Inflammatory macrophage treated with lipopolysaccharide for 1 hour (primary cell): ENCODE measurements at places on chromosomes 2 and 18.

DNA sequence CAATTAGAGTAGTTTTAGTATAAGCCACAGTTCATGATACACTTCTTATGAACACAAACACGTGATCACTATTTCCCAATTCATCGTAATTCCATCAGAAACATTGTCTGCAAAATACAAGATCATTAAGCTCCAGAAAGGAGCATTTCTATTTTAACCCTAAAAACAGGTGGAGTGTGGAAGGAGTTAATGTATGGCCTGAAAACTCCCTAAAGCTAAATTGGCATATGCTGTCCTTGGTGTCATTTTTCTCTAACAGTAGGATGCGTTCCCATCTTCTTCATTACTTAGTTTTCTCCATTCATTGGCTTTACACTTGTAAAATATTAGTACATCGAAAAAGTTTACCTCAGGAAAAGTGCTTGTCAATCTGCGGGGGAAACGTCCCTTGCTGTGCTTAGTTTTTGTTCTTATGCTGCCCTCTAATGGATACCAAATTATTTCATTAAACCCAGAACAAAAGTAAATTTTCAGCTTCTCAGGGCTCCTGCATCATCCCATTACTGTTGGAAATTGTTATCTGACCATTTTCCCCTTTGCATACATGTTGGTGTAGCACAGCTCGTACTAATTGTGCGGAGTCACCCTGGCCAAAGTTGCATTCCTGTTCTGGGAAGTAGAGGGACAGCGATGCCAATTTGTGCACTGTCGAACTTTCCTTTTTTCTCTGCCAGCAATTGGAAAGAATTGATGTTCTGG, 153.4 kb downstream of the GPD2 start:
- DNase-seq, result no peak

DNA sequence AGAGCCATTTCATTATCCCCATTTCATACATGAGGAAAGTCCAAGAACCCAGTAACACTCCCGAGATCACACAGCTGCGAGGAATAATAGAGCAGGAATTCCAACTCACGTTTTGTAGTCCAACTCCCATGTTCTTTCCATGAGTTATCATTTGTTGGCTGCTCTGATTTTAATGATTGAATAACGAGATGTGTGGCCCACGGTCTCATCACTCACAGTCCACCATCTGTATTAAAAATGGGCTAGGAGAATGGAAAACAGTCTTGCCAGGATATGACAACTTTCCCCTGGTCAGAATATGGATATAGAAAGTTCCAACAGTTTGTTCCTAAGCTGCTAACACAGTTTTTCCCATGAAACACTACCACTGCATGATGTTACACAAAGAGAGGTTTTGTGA, 147.5 kb downstream of the METTL4 start:
- no peak for DNase-seq

GRCh38 chr18:9944805-9945204, 31.0 kb downstream of the VAPA start:
- no peak for DNase-seq

GRCh38 chr2:61910603-61911002, 5.1 kb downstream of the COMMD1 start:
- no peak for DNase-seq

- no peak for DNase-seq
Observed at GRCh38 chr18:36066001-36066400, 1.4 kb downstream of the RPRD1A start.

DNA sequence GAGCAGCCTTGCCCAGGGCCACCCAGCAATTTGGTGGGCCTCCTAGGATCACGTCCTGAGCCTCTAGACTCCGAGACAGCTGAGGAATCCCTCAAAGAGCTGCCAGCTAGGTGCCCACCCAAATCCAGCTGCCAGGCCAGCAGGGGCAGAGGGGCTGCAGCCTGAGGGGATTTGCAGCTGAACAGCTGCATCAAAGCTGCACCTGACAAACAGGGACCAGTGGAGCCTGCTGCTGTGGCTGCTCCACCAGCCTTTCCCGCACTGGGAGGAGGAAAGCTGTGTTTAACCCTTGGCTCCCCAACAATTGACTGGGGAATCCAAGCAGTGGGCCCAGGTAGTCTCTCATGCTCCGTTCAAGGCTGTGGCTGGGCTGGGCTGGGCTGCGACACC, 8.2 kb downstream of the ADRA2B start:
- no peak for DNase-seq

DNA sequence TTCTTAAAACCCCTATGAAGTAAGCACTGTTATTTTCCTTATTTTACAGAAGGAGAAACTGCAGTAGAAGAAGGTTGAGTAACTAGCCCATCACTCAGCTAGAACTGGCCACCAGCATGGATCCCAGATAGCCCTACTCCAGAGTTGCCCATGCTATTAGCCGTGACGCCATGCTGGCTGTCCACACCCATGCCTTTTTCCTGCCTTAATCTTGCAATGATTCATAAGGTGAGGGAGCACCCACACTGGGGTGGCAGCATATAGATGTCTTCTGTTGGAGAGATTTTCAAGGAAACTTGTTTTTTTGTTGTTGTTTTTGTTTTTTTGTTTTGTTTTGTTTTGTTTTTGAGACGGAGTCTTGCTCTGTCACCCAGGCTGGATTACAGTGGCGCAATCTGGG, 204.1 kb upstream of the HAAO start:
- DNase-seq, result no peak

- DNase-seq, result no peak
Observed at GRCh38 chr2:58131191-58132011, 84.8 kb downstream of the VRK2 start.

- DNase-seq, result no peak
Observed at GRCh38 chr2:122100346-122100745, 344.9 kb downstream of the TSN start.

GRCh38 chr2:229947544-229947943, 25.2 kb downstream of the FBXO36 start:
- no peak for DNase-seq

- DNase-seq, result no peak
Observed at GRCh38 chr18:32355896-32356295, 114.8 kb downstream of the GAREM1 start.

- DNase-seq, result no peak
Observed at GRCh38 chr2:207042841-207043240, 103.5 kb downstream of the CPO start.

- DNase-seq, result no peak
Observed at GRCh38 chr2:201685156-201685555, 13.3 kb downstream of the MPP4 start.

GRCh38 chr2:7424481-7424880, 507.3 kb downstream of the RNF144A start:
- no peak for DNase-seq

GRCh38 chr2:106868275-106868674, 17.7 kb downstream of the ST6GAL2 start:
- no peak for DNase-seq

GRCh38 chr2:235595422-235596010, 101.7 kb downstream of the AGAP1 start:
- DNase-seq, result peak; percentile 23

GRCh38 chr2:135664623-135665068, 77.0 kb upstream of the UBXN4 start:
- DNase-seq, result no peak

DNA sequence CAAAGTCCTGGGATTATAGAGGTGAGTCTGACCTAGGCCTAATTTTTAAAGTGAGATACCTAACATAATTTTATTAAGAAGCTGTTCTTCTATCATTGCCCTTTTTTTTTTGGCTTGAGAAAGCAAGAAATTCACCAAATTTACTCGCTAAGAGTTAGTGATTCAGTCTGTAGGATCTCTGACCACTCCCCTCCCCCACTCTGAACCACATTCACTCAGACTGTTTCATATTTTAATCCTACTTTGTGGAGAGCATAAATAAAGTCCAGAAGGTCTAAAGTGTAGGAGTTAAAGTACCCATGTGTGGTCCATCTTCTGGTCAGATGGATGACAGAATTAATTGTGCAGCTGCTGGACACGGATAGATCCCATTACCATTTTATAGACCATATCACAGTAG, 115.8 kb upstream of the MGAT5 start:
- no peak for DNase-seq

DNA sequence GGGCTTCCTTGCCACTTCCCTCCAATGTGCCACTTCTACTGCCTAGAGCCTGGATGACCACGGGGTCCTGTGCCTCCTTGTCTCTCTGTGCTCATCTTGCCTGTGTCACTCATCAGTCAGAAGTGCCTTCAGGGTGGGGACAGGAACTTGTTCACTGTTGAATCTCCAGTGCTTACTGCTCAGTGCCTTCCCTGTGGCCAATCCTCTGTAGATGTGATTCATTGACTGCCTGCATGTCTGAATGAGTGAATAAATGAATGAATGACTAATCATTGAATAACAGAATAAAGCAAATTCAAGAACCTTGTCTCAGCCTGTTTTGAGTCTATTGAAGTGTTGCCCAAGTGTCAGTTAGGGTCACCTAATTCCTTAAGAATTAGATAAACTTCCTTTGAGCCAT, 42.3 kb upstream of the FAM136A start:
- DNase-seq, result no peak

GRCh38 chr2:112884869-112885505, 26.0 kb upstream of the IL37 start:
- DNase-seq, result peak; percentile 75

- DNase-seq, result no peak
Observed at GRCh38 chr2:240503848-240504247, 53.9 kb downstream of the ANKMY1 start.

GRCh38 chr18:23141104-23141999, 6.1 kb downstream of the CABLES1 start:
- no peak for DNase-seq

GRCh38 chr2:128684523-128684922, 365.9 kb upstream of the HS6ST1 start:
- no peak for DNase-seq

GRCh38 chr2:132804051-132804450, 134.0 kb upstream of the LYPD1 start:
- peak; percentile 88 for DNase-seq

DNA sequence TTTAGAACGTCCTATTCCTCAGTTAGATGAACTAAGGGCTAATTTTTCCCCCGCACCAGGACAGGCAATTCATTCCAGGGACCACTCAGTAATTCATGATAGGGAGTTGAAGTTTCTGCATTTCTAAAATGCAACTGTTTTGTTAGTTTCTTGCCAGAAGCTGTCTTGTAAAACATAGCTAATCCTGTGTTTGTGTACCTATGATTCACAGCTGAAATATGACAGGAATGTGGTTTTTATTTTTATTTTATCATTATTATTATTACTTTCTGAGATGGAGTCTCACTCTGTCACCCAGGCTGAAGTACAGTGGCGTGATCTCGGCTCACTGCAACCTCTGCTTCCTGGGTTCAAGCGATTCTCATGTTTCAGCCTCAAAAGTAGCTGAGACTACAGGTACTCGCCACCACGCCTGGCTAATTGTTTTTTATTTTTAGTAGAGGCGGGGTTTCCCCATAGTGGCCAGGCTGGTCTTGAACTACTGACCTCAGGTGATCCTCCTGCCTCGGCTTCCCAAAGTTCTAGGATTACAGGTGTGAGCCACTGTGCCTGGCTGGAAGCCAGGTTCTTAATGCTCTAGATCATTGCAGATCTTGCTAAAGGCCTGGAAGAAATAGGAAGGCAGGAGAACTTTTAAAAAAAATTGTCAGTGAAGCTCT, 154.8 kb upstream of the FHL2 start:
- no peak for DNase-seq

- no peak for DNase-seq
Observed at GRCh38 chr2:105125920-105126319, 88.1 kb downstream of the MRPS9 start.

GRCh38 chr2:177909962-177910361, 162.6 kb downstream of the PDE11A start:
- DNase-seq, result no peak

- no peak for DNase-seq
Observed at GRCh38 chr18:47779381-47779780, 151.1 kb downstream of the SMAD2 start.

GRCh38 chr2:78541088-78541450, 484.4 kb upstream of the REG3G start:
- no peak for DNase-seq

GRCh38 chr2:107197594-107198294, 311.8 kb upstream of the ST6GAL2 start:
- DNase-seq, result no peak

DNA sequence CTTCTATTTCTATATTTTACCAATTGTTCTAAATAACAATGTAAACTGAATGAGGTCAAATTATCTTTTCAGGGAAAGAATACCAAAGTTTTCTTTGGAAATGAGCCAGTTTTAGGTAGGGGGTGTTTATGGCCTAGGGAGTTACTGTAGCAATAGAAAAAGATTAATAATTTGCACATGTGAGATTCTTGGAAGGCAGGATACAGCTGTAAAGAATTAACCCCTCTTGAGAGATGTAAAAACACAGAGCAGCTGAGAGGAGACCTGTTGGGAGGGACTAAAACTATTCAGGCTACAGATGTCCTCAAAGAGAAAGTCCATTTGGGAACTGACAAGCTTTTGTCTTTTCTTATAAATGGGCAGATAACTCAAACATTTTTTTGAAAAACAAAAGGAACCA, 182.2 kb downstream of the FIGN start:
- no peak for DNase-seq

DNA sequence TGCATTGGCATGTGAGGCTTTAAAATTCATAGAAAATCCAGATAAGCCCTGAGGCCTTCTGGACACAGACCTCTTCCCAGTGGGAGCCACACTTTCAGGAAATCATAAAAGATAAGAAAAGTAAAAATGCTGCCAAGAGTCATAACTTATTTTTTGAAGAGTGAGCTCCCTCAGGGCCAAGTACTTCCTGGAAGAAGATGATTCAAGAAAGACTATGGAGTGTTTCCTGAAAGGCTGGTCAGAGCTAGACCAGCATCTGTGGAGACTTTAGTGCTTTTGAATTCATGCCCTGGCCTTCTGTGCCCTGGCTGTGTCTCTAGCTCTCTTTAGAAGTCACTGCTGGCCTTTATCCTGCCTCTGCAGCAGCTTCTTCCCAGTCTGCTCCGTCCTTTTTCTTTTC, 6.4 kb upstream of the XDH start:
- DNase-seq, result no peak
